ENCODE measurements at places on chromosomes 13 and 19.

DNA sequence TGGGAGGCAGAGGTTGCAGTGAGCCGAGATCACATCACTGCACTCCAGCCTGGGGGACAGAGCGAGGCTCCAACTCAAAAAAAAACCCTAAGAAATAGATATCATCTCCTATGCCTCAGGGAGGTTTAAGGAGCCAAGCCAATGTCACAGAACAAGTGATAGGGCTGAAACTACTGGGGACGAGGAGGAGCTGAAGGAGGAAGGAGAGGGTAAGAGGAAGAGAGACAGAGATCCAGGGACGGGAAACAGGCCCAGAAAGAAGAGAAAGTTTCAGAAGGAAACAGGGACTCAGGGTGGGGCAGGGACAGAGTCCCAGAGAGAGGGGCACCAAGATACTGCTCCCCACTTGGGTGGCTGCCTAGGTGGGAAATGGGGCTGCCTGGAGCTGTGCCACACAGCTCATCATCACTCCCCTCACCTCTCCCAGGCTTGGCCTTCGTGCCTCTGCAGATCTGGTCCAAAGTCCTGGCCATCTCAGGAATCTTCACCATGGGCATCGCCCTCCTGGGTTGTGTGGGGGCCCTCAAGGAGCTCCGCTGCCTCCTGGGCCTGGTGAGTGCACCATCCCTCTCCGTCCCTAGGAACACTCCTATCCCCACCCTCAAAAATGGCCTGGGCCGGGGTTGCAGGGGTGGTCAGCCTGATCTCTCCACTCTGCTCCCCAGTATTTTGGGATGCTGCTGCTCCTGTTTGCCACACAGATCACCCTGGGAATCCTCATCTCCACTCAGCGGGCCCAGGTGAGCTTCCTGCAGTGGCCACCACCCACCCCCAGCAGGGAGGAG, 1.5 kb downstream of the CD37 start:
- no peak for DNase-seq

- DNase-seq = no peak
Measured at GRCh38 chr19:2230807-2231533, 5.2 kb downstream of the PLEKHJ1 start.

GRCh38 chr13:46343279-46343994, 43.6 kb downstream of the RUBCNL start:
- DNase-seq = no peak

GRCh38 chr13:50629497-50629896, 214.0 kb downstream of the DLEU7 start:
- no peak for DNase-seq

GRCh38 chr13:30725326-30726085, 9.8 kb upstream of the ALOX5AP start:
- no peak for DNase-seq

- no peak for DNase-seq
Measured at GRCh38 chr19:35843676-35844481, 8.4 kb downstream of the NPHS1 start.

DNA sequence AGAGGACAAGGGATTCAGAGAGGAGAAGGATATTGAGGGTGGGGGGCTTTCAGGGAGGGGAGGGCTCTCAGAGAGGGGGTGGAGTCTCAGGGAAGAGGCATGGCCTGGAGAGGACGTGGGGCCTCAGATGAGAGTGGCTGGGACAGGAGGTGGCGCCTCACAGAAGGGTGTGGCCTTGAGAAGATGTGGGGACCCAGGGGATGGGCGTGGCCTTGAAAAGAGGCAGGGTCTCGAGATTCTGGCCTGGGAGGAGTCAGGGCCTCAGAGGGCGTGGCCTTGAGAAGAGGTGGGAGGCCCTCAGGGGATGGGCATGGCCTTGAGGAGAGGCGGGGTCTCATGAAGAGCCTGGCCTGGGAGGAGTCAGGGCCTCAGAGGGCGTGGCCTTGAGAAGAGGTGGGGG, 23.7 kb upstream of the TNFSF14 start:
- DNase-seq = no peak

DNA sequence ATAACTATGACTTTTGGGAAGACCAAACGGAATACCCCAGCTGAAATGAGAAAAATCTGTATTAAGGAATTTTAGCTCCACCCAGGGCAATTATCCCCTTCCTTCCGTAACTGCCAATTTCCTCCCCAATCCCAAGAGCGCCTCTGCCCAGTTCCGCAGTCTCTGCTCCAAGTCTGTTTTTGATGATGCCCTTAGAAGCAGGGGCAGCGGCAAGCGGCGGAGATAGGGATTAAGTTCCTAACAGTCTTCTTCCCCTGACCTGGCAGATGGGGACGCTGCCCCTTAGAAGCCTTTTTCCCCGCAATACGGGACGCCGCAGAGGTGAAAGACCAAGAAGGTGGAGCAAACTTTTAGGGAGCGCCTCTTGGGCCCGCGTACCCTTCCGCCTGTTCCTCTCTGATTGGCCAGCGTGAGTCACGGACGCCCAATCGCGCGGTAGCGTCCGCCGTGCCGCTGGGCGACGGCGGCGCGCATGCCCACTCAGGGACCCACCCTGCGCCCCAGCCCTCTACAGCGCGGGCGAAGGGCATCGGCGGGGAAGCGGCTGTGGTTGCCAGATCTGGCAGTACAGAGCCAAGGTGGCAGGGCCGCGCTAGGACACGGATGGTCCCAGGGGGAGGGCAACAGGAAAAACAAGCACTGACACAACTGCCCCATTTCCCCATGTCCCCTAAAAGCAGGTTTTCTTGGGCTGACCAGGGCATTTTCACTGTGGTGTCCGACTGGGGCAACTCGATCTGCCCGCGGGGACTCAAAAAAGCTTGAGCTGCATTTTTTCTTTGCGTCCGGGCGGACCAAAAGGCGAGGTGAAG, 843 bp upstream of the TDRD3 start:
- peak; percentile 84 for DNase-seq

GRCh38 chr13:61094865-61095264, 320.8 kb downstream of the PCDH20 start:
- no peak for DNase-seq

DNA sequence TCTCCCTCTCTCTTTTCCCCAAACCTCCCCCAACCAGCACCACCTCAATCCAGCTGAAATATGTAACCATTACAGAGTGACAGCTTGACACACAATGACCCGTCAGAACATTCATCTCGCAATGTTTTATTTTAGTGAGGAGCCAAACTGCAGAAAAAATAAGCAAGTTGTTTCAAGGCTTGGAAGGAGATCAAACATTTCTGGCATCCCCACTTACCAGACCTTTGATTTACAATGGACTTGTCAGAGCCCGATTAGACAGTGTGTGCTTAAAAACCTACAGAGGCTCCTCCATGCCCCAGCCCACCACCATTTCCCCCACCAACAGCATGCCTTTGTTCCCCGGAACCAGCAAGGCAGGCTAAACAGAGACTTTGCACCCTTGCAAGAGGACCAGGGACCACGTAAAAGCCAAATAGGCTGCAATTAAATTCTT, 382.8 kb upstream of the ZNF507 start:
- no peak for DNase-seq

- DNase-seq = no peak
Measured at GRCh38 chr13:79585033-79585432, 104.1 kb downstream of the NDFIP2 start.

- no peak for DNase-seq
Measured at GRCh38 chr13:109209526-109209925, 576.9 kb downstream of the IRS2 start.

DNA sequence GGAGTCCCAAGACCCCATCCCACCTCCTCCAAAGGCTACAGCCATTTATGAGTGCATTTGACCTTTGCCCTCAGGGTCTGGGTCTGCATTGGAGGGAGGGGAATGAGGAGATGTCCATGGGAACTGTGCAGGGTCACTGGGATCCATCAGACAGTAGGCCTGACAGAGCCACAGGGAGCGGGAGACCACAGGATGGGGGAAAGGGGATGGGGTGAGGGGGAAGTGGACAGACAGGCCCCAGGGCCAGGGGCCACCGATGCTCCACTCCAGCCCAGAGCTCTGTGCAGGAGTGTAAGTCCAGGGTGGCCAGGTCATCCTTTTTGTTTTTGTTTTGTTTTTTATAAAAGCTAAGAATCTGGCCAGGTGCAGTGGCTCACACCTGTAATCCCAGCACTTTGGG, 82.5 kb downstream of the CHST8 start:
- no peak for DNase-seq

GRCh38 chr13:99577934-99578917, 77.0 kb downstream of the TM9SF2 start:
- no peak for DNase-seq

GRCh38 chr13:106499113-106499512, 36.3 kb downstream of the EFNB2 start:
- no peak for DNase-seq

- DNase-seq = peak; percentile 87
Measured at GRCh38 chr19:16584248-16585093, 12.3 kb upstream of the SLC35E1 start.

DNA sequence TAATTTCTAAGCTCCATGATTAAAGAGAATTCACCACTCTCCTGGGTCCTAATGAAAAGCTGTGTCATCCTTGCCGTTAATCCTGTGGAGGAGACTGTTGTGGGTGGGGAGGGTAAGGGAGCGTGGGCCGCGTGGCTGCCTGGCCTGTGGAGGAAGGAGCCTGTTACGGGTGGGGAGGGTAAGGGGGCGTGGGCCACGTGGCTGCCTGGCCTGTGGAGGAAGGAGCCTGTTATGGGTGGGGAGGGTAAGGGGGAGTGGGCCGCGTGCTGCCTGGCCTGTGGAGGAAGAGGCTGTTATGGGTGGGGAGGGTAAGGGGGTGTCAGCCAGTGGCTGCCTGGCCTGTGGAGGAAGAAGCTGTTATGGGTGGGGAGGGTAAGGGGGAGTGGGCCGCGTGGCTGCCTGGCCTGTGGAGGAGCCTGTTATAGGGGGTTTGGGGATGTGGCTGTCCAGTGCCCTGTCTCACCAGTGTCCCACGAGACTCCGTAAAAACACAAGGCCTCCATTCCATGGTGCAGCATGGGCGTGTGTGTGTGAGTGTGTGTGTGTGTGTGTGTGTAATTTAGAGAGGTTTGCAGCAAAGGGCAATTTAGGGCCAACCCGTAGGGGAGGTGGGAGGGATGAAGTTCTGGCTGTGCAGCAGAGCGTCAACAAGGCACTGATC, 15.6 kb upstream of the DCUN1D2 start:
- DNase-seq = no peak

- DNase-seq = no peak
Measured at GRCh38 chr13:60720590-60720989, 323.6 kb downstream of the TDRD3 start.

DNA sequence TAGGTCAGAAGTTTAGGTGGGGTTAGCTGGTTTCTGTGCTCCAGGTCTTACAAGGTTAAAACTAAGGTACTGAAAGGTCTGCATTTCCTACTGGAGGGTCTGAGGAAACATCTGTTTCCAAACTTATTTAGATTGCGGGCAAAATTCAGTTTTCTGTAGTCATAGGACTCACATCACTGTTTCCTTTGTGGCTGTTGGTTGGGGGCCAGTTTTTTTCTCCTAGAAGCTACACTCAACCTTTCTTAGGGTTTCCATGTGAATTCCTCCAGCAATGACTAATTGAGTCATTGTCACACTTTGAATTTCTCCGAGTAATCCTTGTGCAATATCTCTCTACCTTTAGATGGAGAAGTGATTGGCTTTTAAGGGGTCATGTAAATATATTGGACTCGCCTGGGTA, 773.4 kb upstream of the SLITRK1 start:
- DNase-seq = no peak

GRCh38 chr13:46181377-46181839, 569 bp downstream of the LCP1 start:
- DNase-seq = no peak

GRCh38 chr13:102169471-102170015, 232.3 kb downstream of the FGF14 start:
- no peak for DNase-seq

GRCh38 chr13:21741396-21741979, 70.6 kb downstream of the FGF9 start:
- DNase-seq = no peak

DNA sequence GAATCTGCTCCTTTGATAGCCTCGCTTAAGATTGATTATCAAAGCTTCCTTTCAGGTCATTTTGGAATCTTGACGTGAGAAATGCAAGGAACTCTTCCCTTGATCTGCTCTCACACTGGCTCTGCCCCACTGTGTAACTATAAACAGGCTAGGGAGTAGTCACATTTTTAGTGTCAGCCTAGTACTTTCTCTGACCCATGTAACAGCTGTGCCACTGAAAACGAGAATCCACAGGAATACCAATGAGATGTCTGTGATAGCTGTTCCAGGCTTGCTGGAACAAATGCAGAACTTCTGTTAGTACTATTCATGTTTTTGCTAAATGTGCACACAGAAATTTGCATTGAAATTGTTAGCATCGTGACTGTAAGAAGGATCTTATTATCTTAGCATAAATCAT, 221.3 kb downstream of the MYO16 start:
- no peak for DNase-seq

GRCh38 chr13:79646880-79647279, 165.9 kb downstream of the NDFIP2 start:
- no peak for DNase-seq

DNA sequence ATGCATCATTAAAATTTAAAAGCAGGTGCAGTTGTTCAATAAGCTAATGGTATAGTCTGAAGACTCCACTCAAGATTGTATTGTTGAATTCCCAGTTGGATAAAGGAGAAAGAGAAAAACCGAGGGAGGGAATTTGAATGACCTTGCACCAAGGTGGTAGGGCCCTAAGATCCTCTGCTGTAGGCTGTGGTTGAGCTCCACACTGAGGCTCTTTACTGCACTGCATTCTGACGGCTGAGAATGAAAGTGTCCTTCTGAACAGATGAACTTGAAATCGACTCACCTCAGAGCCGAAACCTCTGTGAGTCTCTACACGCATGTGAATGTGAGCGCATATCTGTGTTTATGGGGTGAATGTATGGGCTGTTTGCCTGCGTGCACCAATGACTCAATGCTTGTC, 388.9 kb upstream of the DACH1 start:
- DNase-seq = peak; percentile 55

GRCh38 chr13:35889560-35889959, 241.6 kb downstream of the DCLK1 start:
- DNase-seq = no peak

DNA sequence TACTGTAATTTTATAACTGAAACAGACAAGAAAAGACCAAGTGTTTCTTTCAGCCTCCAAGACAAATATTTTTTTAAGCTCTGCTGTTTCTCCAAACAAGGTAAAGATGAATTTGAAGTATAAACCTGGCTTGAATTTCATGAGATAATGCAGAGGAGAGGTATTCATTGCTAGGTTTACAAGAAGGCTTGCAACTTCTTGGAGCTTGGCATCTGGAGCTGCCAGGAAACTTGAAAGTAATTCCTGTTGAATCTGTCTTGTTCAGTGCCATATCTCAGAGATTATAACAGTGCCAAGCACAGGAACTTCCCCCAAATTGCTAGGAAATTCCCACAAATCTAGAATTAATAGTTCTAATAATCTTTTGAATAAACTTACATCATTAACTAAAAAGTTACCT, 70.9 kb downstream of the CDK8 start:
- DNase-seq = no peak

Data from A172 (cell line).